ENCODE measurements at places on chromosomes 3 and 15.

- no peak overlapping the region for H3K4me3 ChIP-seq
- no peak for DNase-seq
- no peak overlapping the region for H3K27ac ChIP-seq
- H3K36me3 ChIP-seq, result no peaks in the 10 kb centered on the region
- H3K4me1 ChIP-seq, result no peaks in the 10 kb centered on the region
Measured at GRCh38 chr15:84898761-84899160, 14.3 kb downstream of the SLC28A1 start.

- H3K4me1 ChIP-seq, result no peaks in the 10 kb centered on the region
- no peak overlapping the region for H3K4me3 ChIP-seq
- H3K27me3 ChIP-seq, result peaks cover 16% of the 10 kb centered on the region
- peaks cover 3% of the 10 kb centered on the region for H3K36me3 ChIP-seq
- H3K27ac ChIP-seq, result no peak overlapping the region
Measured at GRCh38 chr15:88568589-88568988, 22.1 kb upstream of the DET1 start.

DNA sequence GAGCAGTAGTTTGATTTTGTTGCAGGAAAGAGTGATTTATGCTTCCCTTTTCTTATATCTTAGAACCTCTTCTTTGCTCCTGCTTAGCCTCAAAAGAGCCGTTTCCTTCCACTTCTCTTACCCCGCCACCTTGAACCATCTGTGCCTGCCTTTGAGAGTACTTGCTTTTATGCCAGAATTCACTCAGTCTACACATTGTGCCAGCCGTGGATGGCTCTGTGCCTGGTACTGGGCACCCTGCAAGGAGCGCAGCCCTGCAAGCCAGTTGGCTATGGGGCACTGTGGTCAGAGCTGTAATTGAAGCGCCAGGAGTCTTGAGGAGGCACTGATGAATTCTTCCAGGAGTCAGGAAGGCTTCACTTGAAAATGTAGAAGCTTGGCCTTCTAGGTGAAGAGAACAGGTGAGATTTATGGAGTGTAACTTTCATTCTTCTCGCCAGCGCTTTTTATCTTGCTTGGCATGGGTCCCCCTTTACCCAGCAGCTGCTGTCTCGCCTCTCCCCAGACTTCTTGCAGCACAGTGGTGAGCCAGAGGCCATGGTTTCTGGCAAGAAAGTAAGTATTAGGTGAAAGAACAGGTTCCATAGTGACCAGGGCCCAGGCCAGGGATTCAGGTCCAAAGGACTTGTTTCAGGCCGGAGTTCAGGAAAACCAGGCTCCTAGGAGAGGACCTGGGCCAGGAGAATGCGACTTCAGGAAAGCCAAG is 4.9 kb downstream of the TMED3 start:
- H3K4me3 ChIP-seq, result no peak overlapping the region
- no peak for DNase-seq
- H3K27ac ChIP-seq, result no peak overlapping the region
- H3K4me1 ChIP-seq, result peaks cover 75% of the 10 kb centered on the region
- peaks cover 25% of the 10 kb centered on the region for H3K36me3 ChIP-seq

DNA sequence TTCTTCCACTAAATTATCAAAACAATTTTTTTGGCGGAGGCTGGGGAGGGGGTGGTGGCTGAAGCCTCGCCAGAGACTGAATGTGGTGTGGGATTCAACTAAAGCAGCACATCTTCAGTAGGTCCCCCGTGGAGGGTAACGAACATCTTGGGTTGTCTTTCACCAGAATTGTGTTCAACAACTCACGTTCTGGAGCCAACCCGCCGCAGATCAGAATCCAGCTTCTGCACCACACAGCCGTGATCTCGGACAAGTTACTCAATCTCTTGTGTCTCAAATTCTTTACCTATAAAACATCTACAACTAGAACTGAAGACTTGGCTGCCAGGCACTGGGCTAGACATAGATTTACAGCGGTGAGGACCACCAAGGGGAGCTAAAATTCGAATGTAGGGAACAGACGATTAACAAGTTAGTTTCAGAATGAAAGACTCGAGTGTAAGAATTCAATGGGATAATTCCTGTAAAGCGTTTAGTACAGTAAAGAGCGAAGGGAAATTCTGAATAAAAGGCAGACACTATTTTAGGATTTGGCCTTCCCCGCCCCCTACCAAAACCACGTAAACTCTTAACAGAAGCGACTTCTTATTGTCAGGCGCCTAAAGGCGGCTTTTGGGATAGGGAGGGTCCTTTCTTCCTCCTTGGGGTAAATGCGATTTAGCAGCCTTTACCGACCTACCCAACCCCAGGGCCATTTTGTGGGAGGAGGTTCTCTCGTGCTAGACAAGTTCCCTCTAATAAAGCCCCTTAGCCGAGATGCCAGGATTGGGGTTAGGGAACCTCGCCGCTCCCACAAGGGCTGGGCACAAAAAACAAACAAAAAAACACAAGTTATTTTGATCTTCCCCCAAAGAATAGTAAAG is 697 bp upstream of the RAB5A start:
- H3K27me3 ChIP-seq, result no peaks in the 10 kb centered on the region
- peak overlapping the region; percentile 88 for H3K4me3 ChIP-seq
- H3K36me3 ChIP-seq, result peaks cover 22% of the 10 kb centered on the region
- peaks cover 36% of the 10 kb centered on the region for H3K4me1 ChIP-seq

- H3K27me3 ChIP-seq, result no peaks in the 10 kb centered on the region
- H3K4me1 ChIP-seq, result peaks cover 15% of the 10 kb centered on the region
- H3K36me3 ChIP-seq, result no peaks in the 10 kb centered on the region
- no peak overlapping the region for H3K27ac ChIP-seq
Measured at GRCh38 chr15:72958634-72959033, 93.6 kb upstream of the NEO1 start.

DNA sequence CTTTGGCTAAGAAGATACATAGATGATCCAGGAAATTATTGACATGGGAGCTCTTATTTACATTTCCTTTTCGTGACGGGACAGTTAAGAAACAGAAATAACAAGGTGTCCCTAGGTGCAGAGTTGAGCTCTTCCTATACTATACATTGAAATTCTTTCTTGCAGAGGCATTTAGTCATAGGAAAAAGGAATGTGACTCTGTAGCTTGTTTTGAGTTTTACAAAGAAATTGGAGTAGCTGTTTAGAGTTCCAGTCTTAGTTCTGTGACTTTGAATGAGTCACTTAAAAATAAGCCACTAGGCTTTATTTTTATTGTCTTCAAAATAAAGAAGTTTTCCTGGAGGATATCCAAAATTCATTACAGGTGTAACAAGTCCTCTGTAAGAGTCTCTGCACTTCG is 723.5 kb upstream of the SGO1 start:
- no peaks in the 10 kb centered on the region for H3K27me3 ChIP-seq
- H3K27ac ChIP-seq, result no peak overlapping the region
- no peaks in the 10 kb centered on the region for H3K4me1 ChIP-seq
- no peak overlapping the region for H3K4me3 ChIP-seq
- DNase-seq, result no peak

DNA sequence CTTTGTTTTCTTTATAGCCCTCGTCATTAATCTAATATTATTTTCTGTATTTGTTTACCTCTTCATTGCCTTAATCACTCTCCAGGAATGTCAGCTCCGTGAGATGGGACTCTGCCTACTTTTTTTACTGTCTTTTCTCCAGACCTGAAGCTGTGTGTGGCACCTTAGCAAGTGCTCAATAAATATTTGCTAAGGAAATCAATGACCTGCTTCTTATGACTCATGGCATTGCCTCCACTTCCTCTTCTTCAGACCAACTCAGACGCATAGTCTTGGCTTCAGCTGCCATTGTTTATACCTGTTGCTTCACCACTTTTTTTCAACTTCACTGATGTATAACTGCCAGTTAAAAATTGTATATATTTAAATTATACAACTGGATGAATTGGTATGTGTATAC is 218.5 kb upstream of the CMC1 start:
- DNase-seq, result no peak
- H3K27ac ChIP-seq, result no peak overlapping the region
- no peaks in the 10 kb centered on the region for H3K36me3 ChIP-seq
- peaks cover 25% of the 10 kb centered on the region for H3K4me1 ChIP-seq
- no peaks in the 10 kb centered on the region for H3K27me3 ChIP-seq

GRCh38 chr15:89395461-89395871 is 60.8 kb upstream of the POLG start:
- H3K27me3 ChIP-seq, result peaks cover 41% of the 10 kb centered on the region
- no peak overlapping the region for H3K4me3 ChIP-seq
- no peak for DNase-seq
- H3K36me3 ChIP-seq, result peaks cover 2% of the 10 kb centered on the region
- no peak overlapping the region for H3K27ac ChIP-seq
- H3K4me1 ChIP-seq, result no peaks in the 10 kb centered on the region

DNA sequence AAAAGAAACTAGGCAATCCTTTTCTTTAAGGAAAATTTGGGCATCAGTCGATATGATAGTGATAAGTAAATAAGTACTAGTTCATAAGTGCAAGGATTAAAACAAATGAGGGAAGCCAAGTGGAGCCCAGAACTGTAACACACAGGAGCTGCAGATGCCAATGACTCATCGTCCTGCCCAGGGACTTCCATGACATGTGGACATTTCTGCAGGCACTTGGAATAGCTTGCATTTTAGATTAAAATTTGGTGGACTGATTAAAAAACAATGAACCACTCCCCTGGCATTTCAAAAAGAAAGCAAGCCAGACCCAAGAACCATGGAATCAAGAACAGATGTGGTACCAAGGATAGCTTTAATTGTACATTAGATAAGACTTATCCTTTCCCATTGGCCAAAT is 2.9 kb downstream of the SAMD7 start:
- no peaks in the 10 kb centered on the region for H3K4me1 ChIP-seq
- no peak overlapping the region for H3K27ac ChIP-seq
- H3K36me3 ChIP-seq, result no peaks in the 10 kb centered on the region
- H3K4me3 ChIP-seq, result no peak overlapping the region
- no peak for DNase-seq
- H3K27me3 ChIP-seq, result no peaks in the 10 kb centered on the region

GRCh38 chr15:45133561-45133920 is 3.7 kb downstream of the DUOX1 start:
- peaks cover 17% of the 10 kb centered on the region for H3K4me1 ChIP-seq
- H3K27me3 ChIP-seq, result peaks cover 67% of the 10 kb centered on the region
- H3K4me3 ChIP-seq, result no peak overlapping the region

GRCh38 chr15:79434361-79434760 is 2.2 kb downstream of the MINAR1 start:
- no peak overlapping the region for H3K27ac ChIP-seq
- H3K27me3 ChIP-seq, result peaks cover 49% of the 10 kb centered on the region
- H3K36me3 ChIP-seq, result no peaks in the 10 kb centered on the region
- H3K4me3 ChIP-seq, result no peak overlapping the region
- DNase-seq, result no peak

DNA sequence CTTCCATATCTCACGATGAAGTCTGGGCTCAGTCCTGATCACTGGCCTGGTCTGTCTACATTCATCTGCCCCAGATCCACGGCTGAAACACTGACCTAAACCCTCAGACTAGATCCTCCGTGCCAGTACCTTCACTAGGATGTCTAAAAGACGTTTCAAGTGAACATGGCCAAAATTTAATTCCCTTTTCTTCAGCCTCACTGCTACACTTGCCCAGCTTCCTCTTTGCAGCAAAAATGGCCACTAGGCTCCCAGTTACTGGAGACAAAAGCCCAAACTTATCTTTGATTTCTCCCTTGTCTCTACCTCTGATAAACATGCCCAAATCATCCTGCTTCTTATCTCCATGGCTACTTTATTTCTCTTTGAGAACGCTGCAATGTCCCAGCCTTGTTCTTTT is 1.7 kb downstream of the RASSF1 start:
- H3K4me3 ChIP-seq, result peak overlapping the region; percentile 95
- H3K27ac ChIP-seq, result peak overlapping the region; percentile 97
- no peak for DNase-seq
- H3K36me3 ChIP-seq, result peaks cover 39% of the 10 kb centered on the region

- H3K27ac ChIP-seq, result no peak overlapping the region
- no peak overlapping the region for H3K4me3 ChIP-seq
- H3K27me3 ChIP-seq, result no peaks in the 10 kb centered on the region
- H3K4me1 ChIP-seq, result no peaks in the 10 kb centered on the region
- no peak for DNase-seq
Measured at GRCh38 chr3:78604341-78604740, 1163.5 kb downstream of the ROBO1 start.

GRCh38 chr3:195253923-195254432 is 17.0 kb downstream of the XXYLT1 start:
- H3K27ac ChIP-seq, result no peak overlapping the region
- no peak for DNase-seq
- no peaks in the 10 kb centered on the region for H3K27me3 ChIP-seq

DNA sequence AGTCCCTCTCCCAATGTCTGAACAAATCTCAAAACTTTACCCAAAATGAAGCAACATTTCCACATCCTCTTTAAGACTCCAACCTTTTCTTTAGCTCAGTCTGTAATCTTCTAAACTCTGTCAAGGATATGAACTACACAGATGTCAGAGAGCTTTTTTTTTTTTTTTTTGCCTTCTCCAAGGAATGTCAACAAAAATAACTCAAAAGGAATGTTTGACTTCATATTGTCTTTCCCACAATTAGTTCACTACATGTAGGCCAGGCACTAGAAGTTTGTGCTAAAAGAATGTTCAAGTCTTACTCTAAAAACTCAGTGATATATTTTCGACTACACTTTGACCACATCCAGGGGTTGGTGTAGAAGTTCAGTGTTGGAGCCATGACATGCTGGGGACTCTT is 37.1 kb downstream of the ADAMTS9 start:
- no peaks in the 10 kb centered on the region for H3K27me3 ChIP-seq
- no peaks in the 10 kb centered on the region for H3K4me1 ChIP-seq
- H3K36me3 ChIP-seq, result no peaks in the 10 kb centered on the region
- no peak for DNase-seq
- no peak overlapping the region for H3K4me3 ChIP-seq

DNA sequence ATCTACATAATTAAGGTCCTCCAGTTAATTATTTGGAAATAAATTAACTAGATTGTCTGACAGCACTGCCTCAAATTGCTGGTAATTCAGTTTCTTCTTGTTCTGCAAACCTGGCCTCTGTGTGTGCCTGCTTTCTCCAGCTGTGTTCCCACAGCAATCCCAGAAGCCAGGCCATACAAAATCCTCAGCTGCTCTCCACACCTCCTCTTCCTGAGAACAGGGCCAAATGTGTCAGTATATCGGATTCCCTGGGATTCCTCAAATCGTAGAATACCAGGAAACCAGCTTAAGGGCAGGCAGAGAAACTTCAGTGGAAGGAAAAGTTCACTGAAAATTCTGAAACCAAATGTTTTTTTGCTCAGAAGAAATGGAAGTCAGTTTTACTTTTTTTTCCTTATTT is 261.4 kb downstream of the ZMAT3 start:
- no peak overlapping the region for H3K4me3 ChIP-seq
- DNase-seq, result no peak
- H3K27ac ChIP-seq, result no peak overlapping the region
- H3K27me3 ChIP-seq, result no peaks in the 10 kb centered on the region
- H3K36me3 ChIP-seq, result no peaks in the 10 kb centered on the region

DNA sequence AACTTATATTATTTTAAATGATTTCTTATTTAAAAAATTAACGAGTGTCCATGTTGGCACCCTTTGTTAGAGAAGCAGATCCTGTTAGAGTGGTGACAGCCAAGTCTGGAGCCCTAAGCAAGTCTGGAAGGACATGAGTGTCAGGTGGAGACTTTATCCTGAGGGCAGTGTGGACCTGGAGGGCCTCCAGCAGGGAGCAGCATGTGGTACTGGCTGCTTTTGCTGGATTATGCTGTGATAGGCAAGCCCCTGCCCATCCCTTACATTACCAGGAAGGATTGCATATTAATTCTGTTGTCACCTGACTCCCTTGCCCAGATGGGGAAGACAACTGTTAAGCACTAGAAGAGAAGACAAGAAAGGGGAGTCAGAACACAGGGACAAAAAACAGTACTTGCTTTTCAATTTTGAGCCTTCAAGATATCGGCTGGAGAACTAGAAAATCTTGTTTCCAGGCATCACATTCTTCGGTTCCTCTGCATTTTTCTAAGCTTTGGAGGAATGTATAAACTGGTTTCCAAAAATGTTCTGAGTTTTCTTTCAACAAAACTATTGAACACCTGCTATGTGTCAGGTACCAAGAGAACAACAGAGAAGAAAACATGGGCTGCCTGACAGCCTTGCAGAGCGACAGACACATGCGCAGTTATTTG is 22.7 kb downstream of the ZNF860 start:
- H3K36me3 ChIP-seq, result no peaks in the 10 kb centered on the region
- no peaks in the 10 kb centered on the region for H3K4me1 ChIP-seq
- peaks cover 49% of the 10 kb centered on the region for H3K27me3 ChIP-seq
- H3K4me3 ChIP-seq, result no peak overlapping the region

Measured in central memory CD8-positive, alpha-beta T cell (primary cell).